ENCODE measurements at places on chromosomes 1 and 21.
A peak's percentile ranks its signal among the peaks of the same experiment; 100 is the strongest.

- peak; percentile 56 for ATAC-seq
Measured at GRCh38 chr21:39788383-39788782, 43.4 kb downstream of the IGSF5 start.

DNA sequence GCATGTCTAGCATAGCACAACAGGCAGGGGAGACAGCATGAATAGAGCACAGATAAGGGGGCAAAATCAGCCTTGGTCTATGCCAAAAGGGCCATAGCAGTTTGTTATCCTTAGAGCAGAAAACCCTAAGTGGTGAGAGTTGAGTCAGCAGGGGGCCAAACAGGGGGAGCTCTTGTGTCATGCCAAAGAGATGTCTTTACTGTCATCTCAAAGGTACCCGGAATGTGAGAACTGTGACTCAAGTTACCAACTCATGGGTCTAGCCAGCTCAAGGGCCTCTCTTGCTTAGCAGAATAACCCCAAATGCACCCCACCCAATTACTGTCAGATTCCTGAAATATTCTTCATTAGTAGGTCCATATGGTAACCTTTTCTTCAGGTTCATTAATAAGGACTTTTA lies 45.9 kb upstream of the NRDC start:
- peak; percentile 23 for ATAC-seq

DNA sequence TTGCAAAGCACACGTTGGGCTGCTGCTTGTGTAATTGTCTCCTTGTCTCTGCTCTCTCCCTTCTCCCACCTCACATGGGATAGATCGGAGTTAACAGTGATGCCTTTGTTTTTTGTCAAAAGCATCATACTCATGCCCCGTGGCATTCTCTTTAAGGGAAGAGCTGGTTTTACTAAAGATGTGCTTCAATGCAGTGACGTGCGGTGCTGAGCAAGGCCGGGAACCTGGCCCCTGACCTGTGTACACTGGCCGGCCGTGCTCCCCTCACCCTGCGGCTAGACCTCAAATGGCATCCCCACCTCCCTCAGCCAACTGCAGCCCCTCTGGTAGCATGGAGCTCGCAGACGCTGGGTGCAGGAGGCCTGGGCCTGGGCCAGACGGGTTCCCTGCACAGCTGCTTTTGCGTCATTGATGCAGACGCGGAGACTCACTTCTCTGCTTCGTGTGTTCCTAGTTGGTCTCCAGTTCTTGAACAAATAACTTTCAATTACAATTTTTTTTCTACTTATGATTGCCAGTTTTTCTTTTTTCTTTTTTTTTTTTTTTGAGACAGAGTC lies 19.9 kb downstream of the AGPAT3 start:
- ATAC-seq: no peak

- peak; percentile 62 for ATAC-seq
Measured at GRCh38 chr1:66495495-66495894, 38.5 kb upstream of the SGIP1 start.

DNA sequence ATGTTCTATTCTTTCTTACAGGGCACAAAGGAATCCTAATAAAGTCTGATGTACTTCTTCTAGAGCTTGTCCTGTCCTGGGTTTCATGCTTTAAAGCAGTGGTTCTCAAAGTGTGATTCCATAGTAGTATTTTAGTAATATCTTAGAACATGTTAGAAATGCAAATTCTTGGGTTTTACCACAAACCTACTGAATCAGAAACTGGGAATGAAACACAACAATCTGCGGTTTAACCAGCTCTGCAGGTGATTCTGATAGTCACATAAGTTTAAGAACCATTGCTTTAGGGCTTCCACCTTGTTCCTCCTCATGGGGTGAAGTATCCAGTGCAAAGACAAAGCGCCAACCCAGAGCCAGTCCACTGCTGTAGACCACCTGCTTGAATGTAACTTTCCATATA lies 41.1 kb downstream of the NGF start:
- no peak for ATAC-seq

GRCh38 chr1:236235116-236235515 lies 46.6 kb downstream of the ERO1B start:
- ATAC-seq: no peak

- peak; percentile 18 for ATAC-seq
Measured at GRCh38 chr1:225509376-225509707, 81.5 kb upstream of the LBR start.

DNA sequence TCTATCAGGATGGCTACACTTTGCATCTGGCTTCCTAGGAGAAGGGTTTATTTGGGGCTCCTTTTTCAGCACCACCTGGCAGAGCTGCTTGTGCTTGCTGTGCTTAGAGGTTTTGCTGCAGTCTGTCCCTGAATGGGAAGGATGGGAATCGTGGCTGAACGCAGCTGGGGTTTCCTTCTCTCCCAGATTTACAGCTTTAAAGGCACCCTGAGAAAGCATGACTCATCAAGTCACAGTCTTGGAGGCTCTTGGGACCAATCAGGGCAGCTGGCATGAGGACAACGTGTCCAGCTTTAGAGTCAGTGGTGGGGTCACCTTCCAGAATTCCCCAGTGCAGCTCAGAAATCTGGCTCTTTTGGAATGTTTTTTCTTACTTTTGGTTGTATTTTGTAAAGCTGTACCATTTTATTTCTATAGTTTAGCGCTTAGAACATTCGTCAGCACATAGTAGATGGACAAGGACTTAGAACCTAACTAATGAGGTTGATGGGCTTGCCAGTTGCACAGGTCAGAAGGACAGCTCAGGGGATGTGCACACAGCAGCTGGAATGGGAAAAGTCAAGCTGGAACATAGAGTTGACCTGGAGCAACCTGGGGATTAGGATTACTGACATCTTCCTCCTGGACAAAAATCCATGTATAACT lies 222.6 kb downstream of the PRDM2 start:
- no peak for ATAC-seq

- ATAC-seq: no peak
Measured at GRCh38 chr1:192595299-192595698, 19.7 kb downstream of the RGS1 start.

- no peak for ATAC-seq
Measured at GRCh38 chr1:18710002-18710401, 79.4 kb downstream of the PAX7 start.

- ATAC-seq: peak; percentile 66
Measured at GRCh38 chr1:200029035-200029821, 1.7 kb downstream of the NR5A2 start.

DNA sequence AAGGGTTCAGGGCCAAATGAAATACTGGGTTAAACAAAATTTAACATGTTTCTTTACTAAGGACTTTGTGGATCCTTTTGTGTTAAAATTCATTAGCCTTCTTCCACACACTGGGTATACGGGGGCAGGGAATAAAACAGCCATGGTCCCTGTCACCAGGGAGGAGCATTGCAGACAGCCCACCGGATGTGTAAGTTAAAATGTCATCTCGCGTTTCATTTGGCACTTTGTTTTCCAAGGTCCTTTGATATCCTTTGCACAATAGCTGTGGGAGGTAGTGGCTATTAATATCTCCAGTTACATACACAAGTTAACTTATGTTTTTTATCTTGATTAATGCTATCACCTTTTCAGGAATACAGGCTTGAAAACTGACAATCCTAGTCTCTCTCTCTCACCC lies 172.7 kb downstream of the BARHL2 start:
- ATAC-seq: no peak

GRCh38 chr21:29034678-29035077 lies 10.2 kb downstream of the USP16 start:
- ATAC-seq: no peak

- no peak for ATAC-seq
Measured at GRCh38 chr1:9031484-9032259, 5.4 kb upstream of the SLC2A7 start.

DNA sequence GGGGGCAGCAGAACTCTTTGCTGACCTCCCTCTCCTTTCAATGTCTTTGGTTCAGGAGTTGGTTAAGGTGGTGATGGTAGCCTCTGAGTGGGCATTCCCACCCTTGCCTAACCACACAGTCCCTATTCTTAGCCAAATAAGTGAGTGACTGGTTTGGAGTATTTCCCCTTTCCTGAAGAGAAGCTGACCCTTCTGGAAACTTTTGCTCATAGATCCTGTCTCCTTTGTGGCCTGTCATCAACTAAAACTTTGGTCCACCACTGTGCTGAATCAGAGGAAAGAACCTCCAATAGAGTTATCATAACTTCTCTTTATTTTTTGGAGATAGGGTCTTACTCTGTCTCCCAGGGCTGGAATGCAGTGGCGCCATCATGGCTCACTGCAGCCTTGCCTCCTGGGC lies 31.1 kb downstream of the C1orf21 start:
- ATAC-seq: no peak

Data from SK-N-SH treated with all-trans-retinoic acid at 6 μM for 48 hours (cell line).